ENCODE measurements at places on chromosomes 11 and 22.
A peak's percentile ranks its signal among the peaks of the same experiment; 100 is the strongest.

DNA sequence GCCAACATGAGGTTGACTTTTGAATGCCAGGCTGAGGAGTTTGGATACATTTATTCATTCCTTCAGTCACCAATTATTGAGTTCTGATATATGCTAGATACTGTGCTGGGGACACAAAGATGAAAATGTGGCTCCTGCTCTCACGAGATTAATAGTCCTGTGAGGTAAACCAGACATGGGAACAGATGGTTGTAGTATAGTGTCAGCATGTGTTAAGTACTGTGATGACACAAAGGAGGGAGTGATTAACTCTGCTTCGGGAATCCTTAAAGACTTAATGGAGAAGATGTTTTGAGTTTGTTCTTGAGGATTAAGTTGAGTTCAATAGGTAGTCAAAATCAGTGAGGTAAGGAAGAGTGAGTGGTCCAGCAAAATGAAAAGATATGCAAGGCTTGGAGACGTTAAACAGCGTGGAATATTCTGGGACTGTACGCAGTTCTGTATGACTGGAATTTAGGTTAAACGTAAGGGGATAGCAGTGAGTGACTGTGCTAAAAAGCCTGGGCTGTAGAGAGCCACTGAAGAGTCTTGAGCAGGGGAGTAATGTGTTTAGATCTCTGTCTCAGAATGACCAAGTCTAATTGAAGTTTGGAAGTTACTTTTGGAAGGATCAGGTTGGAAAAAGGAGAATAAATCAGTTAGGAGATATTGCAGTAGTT is 11.8 kb downstream of the RNF121 start:
- DNase-seq = no peak

- DNase-seq = no peak
These were observed 136.6 kb upstream of the NAV2 start for GRCh38 chr11:19576054-19576453.

DNA sequence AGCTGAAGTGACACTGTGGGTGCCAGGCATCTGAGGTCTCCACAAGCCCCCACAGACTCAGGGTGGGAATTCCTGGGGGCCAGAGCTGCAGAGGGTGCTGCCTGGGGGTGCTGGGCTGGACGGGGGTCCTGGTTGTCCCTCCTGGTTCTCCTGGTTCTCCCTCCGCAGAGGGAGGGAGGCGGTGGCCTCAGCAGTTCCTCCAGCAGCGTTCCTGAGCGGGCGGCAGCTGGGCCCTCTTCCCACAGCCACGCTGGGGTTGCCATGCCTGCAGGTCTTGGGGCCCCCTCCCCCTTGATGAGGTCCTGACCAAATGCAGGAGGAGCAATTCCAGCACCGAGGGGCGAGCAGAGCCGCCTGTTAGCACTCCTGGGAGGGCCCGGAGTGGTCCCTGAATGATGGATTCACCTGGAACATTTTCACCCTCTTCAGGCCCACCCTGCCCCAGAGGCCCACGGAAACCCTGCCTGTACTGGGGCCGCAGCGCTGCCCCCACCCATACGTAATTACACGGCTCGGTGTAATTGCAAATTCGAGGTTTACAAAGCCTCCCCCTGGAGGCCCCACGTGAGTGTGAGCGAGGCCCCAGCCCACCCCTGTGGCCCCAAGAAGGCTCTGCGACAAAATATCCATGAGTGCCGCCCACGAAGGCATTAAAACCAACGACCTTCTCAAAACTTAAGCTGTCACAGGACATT is 635 bp downstream of the C11orf21 start:
- DNase-seq = no peak

DNA sequence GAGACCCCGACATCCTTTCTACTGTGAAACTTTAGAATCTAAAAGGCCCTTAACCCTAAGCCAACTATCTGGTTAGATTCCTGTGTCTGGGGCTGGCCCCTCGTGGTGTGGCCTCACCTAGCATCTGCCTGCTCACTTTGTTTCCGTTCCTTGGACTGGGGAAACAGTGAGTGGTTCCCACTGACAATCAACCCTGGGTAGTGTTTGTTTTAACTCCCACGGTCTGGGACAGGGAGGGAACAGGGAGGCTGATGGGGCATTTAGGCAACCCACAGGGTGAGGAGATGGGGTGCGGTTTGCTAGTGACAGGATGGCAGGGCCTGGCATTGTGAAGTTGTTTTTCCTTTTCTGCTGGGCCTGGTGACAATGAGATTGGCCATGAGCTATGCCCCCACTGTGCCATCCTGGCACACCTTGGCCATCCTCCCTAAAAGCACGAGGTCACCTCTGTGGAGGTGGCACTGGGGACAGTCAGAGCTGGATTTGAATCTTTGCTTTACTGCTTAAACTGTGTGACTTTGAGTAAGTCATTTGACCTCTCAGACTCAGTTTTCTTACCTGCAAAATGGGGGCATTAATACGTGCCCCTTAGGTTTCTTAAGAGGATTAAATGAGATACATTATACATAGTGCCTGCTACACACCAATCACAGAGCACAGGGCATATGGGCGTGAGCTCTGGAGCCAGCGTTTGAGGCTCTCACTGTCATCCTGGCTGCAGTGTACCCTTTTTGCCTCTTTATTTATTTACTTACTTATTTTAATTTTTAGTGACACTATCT is 31.4 kb downstream of the CHRDL2 start:
- no peak for DNase-seq

DNA sequence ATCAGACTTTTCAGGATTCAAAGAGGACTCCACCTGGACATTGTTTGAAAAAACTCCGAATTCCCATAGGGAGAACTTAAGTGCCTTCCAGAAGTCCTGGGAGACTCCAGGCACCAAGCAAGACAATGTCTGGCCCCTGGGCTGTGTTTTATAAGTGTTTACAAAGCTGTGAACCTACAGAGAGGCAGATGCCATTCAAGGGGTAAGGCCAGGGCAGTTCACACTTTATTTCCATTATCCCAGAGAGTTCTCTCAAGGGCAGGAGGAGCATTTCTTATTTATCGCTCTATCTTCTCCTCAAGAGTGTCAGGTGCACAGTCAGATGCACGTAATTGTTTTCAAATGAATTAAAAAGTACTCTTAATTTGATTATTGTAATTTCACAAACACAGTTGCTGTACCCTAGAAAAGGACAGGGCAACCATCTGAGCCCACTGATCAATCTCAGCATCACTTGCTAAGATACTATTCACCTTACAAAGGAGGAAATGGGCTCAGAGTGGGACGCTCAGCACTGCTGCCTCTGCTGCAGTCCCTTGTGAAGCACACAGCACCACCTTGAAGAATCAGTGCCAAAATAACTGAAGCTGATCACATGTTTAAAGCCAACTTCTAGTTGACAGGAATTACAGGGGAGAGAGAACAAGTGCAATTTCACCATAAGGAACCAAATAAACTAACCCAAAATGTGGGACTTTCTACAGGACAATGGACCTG is 35.0 kb downstream of the RASSF10 start:
- DNase-seq = no peak

DNA sequence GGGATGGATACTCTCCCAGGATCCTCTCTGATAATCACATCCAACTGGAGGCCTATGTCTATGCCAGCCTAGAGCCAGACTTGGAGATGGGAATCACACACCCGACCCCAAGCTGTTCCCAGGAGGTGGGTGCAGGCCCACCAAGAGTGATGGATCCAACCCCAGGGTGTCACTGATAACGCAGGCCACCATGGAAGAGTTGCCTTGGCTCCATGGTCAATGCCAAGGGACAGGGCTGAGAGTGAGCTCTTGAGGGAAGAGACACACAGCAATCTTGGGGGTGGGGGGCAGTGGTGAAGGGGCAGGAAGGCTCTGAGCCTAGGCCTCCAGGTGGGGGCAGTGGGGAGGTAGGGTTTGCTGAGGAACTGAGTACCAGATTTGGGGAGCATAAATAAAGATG is 16.9 kb downstream of the TUB start:
- DNase-seq = no peak

DNA sequence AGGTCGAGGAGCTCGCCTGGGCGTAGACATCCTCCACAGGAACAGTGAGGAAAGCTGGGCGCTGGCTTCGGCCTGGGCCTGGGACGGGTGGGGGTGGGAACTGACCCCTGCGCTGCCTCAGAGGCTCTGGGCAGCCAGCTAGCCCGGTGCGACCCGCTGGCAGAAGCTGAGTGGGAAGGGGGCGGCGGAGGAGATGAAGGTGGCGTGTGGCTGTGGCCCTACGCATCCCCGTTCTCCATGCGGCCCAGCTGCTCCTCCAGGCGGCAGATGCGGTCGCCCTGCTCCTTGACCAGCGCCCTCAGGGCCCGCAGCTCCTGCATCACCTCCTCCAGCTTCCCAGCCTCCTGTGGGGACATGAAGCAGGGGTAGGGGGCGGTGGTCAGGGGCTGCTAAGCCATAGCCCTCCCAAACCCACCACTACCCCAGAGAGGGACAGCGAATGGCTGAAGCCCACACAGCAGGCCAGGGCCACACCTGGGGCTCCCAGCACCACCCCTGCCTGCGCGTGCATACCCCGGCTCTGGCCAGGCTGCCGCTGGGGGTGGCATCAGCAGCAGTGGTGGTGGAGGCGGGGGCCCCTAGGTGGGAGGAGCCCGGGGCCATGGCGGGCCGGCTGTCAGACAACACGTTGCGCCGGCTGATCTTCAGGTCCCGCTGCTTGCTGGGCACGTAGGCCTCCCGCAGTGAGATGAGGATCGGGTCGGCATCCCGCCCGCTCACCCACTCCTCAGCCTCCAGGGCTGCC is 848 bp upstream of the PTPRCAP start:
- peak; percentile 78 for DNase-seq

- DNase-seq = no peak
These were observed 4.6 kb downstream of the C11orf54 start for GRCh38 chr11:93746101-93746500.

DNA sequence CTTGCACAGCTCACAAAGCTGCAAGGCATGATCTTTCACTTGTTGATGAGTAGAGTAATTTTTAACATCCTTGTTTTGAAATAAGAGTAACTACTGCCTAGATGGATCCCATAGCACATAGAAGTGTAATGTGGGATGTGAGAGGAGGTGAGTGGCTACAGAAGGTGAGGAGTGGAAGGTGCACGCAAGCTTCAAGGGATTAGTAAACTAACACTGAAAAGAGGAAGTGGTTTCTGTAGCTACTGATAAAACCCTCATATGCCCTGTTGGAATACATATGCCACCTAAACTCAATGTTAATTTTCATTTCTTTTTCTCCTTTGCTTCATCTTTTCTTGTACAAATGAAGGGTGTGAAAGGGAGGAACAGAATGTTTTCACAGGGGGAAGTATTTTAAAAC is 22.0 kb upstream of the CTSC start:
- DNase-seq = no peak

DNA sequence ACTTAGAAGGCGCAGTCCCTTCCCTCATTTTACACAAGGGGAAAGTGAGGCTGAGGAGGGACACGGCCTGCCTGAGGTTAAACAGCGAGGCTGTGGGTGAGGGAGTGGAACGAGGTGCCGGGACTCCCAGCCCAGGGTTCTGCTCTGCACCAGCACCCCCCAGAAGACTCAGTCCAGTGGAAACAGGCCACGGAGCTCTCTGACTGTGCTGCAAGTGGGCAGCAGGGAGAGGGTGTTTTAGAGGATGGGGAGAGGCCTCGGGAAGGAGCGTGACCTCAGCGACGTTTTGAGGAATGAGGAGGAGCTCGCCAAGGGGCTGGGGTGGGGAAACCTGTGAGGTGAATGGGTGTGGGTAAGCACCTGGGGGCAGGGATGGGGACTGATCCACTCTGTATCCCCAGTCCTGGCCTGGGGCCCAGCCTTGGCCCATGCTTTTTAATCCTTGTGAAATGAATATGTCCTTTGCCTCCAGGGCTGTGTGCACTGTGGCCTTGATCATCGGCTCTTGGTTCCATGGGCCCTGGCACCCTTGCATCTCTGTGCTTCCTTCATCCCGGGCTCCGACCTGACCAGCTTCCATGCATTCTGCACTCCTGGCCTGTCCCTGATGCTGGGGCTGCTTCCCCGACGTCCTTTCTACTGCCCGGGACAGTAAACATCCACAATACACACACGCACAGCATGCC is 44.2 kb downstream of the SHISAL1 start:
- DNase-seq = no peak

DNA sequence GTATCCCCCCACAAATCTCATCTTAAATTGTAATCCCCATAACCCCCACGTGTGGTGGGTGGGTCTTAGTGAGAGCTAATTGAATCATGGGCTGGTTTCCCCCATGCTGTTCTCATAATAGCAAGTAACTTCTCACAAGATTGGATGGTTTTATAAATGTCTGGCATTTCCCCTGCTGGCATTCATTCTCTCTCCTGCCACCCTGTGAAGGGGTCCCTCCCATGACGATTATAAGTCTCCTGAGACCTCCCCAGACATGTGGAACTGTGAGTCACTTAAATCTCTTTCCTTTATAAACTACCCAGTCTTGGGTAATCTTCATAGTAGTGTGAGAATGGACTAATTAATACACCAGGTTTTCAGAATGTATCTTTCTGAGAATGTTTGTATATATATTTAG is 1159.4 kb downstream of the FAM181B start:
- DNase-seq = no peak

GRCh38 chr11:28657378-28658030 is 549.3 kb downstream of the METTL15 start:
- no peak for DNase-seq

DNA sequence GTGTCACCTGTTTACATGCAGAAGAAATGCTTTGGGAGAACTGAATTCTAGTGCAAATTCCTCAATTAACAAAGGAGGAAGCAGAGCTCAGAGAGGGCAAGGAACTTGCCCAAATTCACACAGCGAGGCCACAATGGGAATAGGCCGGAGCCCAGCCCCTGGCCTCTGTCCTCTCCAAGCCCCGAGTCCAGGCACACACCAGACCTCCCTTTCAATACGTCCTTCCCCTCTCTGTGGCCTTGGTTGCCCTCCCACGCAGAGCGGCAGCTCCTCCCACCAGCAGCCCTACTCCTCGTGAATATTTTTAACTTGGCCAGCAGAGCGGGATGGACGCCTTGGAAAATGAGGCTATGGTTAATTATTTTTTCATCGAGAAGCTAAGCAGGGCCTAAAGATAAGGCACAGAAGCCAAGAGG is 1.6 kb upstream of the CARD10 start:
- DNase-seq = no peak

GRCh38 chr11:72084076-72084475 is 3.4 kb downstream of the LRRC51 start:
- no peak for DNase-seq

DNA sequence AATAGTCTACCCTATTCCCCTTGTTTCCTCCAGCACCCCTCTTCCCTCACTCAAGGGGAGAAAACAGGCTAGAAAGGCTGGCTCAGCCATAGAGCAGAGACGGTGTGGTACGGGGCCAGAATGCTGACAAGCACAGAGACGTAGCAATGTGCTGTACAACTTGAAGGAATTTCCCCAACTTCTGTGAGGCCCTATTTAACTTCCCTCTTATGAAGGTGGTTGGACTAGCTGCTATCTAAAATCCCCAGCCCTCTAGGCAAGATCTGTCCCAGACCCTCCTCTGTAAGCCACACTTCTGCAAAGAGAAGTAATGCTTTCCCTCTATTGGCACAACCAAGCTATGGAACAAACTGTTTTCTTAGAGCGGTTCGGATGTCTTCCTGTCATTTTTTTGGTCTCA is 37.8 kb downstream of the PLEKHA7 start:
- no peak for DNase-seq

GRCh38 chr11:18710545-18710944 is 12.0 kb downstream of the TMEM86A start:
- DNase-seq = no peak
